Mucosa of descending colon (tissue), 3 donors: ENCODE measurements at places on chromosomes 7 and 10.

DNA sequence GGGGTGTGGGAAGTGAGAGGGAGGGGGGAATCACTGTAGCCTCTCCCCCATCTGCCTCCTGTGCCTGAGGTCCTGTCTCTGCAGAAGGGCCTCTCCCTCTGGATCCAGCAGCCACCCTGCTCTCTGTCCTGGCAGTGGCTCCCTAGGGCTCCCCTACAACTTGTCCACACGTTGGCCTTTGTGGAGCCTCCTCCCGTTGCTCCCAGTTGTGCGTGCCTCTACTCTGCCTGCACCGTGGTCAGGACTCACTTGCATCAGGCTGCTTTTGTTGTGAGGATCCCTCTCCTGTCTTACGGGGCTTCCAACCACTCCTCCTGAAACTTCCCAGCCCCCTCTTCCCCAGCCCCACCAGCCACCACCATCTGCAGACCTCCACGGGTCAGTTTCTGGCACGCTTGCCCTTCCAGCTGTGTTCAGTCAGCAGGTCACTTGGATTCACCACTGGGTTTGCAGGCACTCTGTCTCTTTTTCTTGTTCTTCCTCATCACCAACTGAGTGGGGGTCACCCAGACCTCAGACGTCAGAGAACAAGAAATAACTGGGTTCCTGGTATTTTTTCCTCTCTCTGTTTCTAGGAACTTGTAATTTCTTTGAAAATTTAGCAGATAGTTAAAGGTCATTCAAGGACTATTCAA is 62.3 kb downstream of the RAMP3 start:
- DNase-seq = no peak

DNA sequence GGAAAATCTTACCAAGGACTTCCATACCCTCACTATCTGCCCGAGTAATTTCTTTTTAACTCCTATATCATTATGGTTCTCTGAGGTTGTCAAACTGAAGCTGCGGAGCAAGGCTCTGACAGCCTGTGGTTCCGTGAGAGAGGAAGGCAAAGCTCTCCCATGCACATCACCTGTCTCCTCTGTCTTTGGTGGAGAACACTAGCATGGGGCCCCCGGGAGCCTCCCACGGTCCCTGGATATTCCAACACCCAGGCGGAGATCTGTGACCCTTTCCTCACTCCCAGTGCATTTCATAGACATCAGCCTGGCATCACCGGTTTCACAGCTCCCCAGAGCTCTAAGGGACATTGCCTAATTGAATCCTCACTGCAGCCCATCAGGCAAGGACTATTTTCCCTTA is 10.4 kb downstream of the RBP4 start:
- no peak for DNase-seq

- DNase-seq = no peak
These were observed 54.8 kb downstream of the ZMIZ1 start for GRCh38 chr10:79123547-79123963.

DNA sequence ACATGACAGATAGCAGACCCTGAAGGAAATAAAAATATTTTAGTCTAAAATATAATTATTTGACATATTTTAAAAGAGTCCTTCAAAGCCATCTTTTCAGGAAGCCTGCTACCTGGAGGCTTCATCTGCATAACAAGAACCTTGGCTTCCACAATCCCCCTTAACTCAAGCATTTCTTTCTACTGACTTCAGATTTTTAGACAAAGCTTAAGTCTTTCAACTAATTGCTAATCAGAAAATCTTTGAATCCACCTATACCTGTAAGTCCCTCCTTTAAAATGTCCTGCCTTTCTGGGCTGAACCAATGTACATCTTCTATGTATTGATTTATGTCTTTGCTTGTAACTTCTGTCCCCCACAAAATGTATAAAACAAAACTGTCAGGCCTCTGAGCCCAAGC is 23.5 kb upstream of the PRF1 start:
- no peak for DNase-seq

DNA sequence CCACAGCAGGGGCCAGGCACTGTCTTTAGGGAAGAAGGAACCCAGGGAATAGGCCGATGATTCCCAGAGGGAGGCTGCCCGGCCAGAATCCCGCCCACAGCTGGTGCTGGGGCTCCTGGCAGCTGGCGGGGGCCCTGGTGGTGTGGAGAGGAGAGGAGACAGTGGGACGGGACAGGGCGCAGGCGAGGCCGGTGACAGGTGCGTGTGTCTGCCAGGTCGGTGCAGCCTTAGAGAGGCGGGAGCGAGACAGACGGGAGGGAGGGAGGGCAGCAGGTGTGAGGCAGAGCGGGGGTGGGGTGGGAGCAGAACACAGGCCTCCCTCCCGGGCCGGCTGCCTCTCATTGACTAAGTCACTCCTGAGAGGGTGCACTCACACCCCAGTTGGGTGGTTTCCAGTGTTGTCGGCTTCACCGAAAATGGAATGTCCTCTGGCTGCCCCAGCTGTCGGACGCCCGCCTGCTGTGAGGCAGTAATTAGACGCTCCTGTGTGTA is 55.2 kb downstream of the ELFN1 start:
- DNase-seq = peak; percentile 12

DNA sequence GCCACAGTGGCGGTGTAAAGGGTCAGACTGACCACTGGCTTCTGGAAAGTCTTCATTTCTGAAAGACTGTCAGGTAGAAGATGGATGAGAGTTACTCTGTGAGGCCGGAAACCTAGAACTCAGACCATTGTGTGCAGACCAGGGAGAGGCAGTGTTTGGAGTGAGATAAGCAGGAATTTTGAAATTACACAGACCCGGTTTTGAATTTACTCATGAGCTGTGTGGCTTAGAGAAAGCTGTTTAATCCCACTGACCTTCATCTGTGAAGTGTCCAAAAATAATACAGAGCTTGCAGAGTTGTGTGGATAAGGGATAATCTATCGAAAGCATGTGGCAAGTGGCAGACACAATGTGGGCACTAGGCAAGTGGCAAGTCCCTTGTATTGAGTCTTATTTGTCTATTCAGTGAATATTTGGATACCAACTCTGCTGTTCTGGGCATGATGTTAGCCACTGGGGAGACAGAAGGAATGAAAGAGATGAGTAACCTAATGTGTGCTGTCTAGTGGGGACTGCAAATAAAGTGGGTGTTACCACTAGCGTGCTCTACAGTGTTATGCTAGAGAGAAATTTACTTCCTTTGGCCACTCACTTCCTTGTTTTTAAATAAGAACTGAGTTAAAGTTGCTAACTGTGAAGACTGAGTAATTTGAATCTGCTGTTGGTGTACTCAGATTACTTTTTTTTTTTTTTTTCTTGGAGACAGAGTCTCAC is 69.4 kb downstream of the KIAA1217 start:
- DNase-seq = no peak

DNA sequence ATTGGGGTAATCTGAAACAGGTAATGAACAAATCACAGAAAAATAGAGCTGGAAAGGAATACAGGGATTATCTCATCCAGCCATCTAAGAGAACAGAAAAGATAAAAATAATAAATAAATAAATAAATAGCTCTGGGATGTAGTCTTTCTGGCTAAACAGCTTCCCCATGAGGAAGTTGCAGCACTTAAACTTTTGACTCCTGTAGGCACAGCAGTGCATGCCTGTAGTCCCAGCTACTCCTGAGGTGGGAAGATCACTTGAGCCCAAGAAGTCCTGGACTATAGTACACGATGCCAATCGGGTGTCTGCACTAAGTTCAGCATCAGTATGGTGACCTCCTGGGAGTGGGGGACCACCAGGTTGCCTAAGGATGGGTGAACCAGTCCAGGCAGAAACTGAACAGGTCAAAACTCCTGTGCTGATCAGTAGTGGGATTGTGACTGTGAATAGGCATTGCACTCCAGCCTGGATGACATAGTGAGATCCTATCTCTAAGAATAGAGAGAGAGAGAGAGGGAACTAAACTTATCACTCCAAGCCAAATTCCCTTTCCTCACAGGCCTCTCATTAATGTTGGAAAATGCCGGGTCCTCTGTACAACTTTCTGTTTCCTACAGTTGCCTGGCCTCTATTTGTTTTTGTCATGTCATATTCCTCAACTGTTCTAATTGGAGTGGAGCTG is 61.7 kb upstream of the CDK13 start:
- no peak for DNase-seq

- DNase-seq = peak; percentile 55
These were observed 82.0 kb upstream of the GTF2IRD1 start for GRCh38 chr7:74371381-74372341.
